ENCODE measurements at places on chromosomes 12 and 14. TPM values are rescaled to one million over a fixed set of nuclear protein-coding genes. Genes with fewer than 3 reads are reported as not detected.

The CAND1 gene
- total RNA-seq = 172 TPM

The CCDC184 gene
- total RNA-seq = 0.60 TPM

The CNTN1 gene
- not detected for total RNA-seq

The DPPA3 gene
- not detected for total RNA-seq

The TCL1B gene
- not detected for total RNA-seq

The TAS2R7 gene
- total RNA-seq = not detected

The CLEC9A gene
- not detected for total RNA-seq

The DLGAP5 gene
- total RNA-seq = 52.1 TPM

The PPFIA2 gene
- not detected for total RNA-seq

The HOXC13 gene
- total RNA-seq = not detected

The E2F7 gene
- total RNA-seq = 8.5 TPM

The TSPAN9 gene
- total RNA-seq = 27.5 TPM

The HOTAIR gene
- total RNA-seq = 0.13 TPM

The POU6F1 gene
- 4.2 TPM for total RNA-seq

The TAS2R43 gene
- total RNA-seq = not detected

The CNPY2 gene
- 198 TPM for total RNA-seq

The ADAMTS20 gene
- not detected for total RNA-seq

The NKX2-1 gene
- total RNA-seq = not detected

The PTGER2 gene
- 0.41 TPM for total RNA-seq

The RNF34 gene
- 36.9 TPM for total RNA-seq

The AICDA gene
- total RNA-seq = not detected

The RIPK3 gene
- total RNA-seq = not detected

The LMNTD1 gene
- total RNA-seq = 0.44 TPM

The MIPOL1 gene
- 6.3 TPM for total RNA-seq

The JAG2 gene
- total RNA-seq = 0.56 TPM

The NUAK1 gene
- total RNA-seq = 31.7 TPM

The DIP2B gene
- 19.8 TPM for total RNA-seq

The LMO3 gene
- total RNA-seq = 0.24 TPM

The EXOC3L4 gene
- total RNA-seq = not detected

The LRRC10 gene
- not detected for total RNA-seq

The TSPAN19 gene
- total RNA-seq = not detected

The ZNF385A gene
- total RNA-seq = 4.9 TPM

The ARHGEF40 gene
- 30.4 TPM for total RNA-seq

The USP30 gene
- total RNA-seq = 8.5 TPM

The CMA1 gene
- not detected for total RNA-seq

The SERPINA10 gene
- not detected for total RNA-seq

The CCDC196 gene
- not detected for total RNA-seq

The KRT82 gene
- total RNA-seq = not detected

The DHRS1 gene
- 41.8 TPM for total RNA-seq

The SYNDIG1L gene
- not detected for total RNA-seq

The MSI1 gene
- not detected for total RNA-seq

The SRRM4 gene
- not detected for total RNA-seq

The EDDM3A gene
- not detected for total RNA-seq

The OR4K1 gene
- not detected for total RNA-seq

The MYL2 gene
- total RNA-seq = not detected

The OAS1 gene
- total RNA-seq = not detected

The TAS2R10 gene
- total RNA-seq = not detected

The FAM186B gene
- 0.26 TPM for total RNA-seq
